Activated CD4-positive, alpha-beta T cell treated with anti-CD3 and anti-CD28 coated beads for 1 hour (primary cell): ENCODE measurements at places on chromosomes 3 and 15.

DNA sequence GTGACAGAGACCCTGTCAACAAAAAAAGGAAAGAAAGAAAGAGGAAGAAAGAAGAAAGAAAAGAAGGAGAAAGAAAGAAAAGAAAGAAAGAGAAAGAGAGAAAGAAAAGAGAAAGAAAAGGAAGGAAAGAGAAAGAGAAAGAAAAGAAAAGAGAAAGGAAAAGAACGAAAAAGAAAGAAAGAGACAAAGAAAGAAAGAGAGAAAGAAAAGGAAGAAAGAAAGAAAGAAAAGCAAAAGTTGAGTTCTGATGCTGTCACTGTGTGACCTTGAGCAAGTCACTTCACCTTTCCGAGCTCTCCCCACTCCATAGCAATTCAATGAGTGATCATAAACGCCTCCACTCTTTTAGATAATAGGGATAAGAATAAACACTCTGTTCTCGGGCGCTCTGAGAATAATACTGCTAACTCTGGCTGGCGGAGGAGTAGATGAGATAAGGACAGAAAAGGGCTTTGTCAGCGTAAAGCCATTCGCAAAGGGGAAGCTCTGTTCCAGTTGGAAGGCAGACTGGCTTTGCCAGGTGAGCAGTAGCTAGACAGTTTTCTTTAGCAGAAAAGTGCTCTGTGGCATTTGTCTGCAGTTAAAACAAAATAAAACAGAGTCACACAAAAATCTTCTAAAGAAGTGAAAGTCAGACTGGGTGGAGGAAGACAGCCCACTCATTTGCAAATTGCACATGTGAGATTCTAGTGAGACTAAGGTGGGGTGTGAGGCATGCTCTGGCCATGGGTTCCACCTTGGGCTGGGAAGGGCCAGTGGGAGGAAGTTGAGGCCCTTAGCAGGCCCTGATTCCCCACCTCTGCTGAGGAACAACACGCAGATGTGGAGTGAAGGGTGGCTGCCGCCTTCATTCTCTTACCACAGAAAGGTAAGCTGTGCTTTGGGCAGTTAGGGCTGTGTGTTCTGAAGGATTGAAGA, 9.6 kb upstream of the FLNB start:
- DNase-seq: no peak

GRCh38 chr15:55241891-55242290, 45.1 kb upstream of the RSL24D1 start:
- no peak for DNase-seq

DNA sequence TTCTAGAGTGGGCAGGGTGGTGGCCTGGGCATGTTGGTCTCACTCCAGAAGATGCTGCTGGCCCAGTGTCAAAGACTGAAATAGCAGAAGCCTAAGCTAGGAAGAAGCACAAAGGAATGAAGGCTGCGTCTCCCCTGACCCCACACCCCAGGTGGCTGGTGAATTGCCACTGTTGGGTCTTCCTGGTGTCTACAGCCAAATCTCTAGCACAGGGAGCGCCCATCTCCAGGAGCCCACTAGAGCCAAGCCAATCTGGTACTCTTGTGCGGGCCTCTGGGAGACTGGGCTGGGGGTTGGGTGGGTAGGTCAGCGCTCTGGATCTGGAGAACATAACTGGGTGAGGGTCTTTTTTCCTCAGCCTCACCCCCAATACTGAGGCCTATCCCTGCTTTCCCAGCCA, 894 bp downstream of the TUSC2 start:
- no peak for DNase-seq

- no peak for DNase-seq
These were observed 83.6 kb downstream of the SMAD6 start for GRCh38 chr15:66785637-66786036.

DNA sequence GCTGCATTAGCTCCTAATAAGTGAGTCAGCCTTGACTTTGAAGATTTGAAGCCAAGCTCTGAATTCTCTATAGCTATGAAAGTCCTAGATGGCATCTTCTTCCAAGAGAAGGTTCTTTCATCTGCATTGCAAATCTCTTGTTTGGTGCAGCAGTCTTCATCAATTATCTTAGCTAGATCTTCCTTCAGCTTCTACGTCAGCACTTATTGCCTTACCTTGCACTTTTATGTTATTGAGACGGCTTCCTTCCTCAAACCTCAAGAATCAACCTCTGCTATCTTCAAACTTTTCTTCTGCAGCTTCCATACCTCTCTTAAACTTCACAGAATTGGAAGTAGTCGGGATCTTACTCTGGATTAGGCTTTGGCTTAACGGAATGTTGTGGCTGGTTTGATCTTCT, 167.6 kb downstream of the SCAPER start:
- no peak for DNase-seq

GRCh38 chr15:94991718-94992117, 760.4 kb downstream of the MCTP2 start:
- no peak for DNase-seq

DNA sequence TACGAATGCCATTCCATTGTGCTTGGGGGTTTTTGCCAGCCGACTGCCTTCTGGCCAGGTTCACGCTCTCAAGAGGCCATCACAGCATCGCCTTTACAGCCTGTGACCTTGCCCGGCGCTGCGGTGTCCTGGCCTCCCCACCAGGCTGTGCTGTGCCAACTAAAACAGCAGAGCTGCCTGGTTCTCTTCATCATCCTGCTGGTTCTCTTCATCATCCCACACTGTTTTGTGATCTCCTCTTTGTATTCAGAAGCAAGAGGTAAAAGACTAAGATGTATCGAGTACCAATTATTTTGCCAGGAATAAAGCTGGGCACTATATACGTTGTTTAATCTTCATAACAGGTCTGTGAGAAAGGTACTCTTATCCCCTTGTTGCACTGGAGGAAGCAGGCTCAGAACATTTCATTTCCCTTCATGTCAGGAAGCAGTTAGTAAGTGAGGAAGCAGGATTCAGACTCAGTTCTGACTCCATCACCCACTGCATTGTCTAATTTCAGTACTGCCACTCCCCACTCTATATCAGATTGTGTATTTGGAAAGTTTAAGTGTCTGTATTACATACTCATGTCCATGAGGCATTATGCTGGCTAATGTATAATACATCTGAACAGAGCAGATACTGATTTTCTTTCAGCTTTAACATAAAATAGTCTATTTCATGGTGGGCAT, 92.7 kb downstream of the LRRC28 start:
- DNase-seq: peak; percentile 37

DNA sequence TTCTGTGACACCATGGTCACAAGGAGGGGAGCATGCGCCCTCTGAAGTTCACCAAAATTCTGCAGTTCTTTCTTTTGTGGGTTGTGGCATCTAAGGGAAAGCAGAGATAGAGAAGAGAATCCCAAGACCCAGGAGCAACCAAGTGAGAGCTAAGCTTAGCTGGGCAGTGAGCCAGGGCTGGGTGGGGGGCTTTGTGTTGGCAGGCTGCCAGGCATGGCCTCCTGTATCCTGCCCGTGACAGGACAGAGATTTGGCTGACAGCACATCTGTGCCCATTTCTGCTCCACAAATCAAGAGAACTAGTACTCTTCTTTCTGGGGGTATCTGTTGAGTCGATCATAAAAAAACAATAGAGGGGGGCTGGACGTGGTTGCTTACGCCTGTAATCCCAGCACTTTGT, 66.2 kb downstream of the NMNAT3 start:
- DNase-seq: no peak

GRCh38 chr15:29449136-29449535, 179.5 kb upstream of the NSMCE3 start:
- no peak for DNase-seq
